ENCODE measurements at places on chromosomes 12 and 14.

- DNase-seq = peak; percentile 70
Measured at GRCh38 chr12:109772622-109773321, 59.1 kb downstream of the FAM222A start.

GRCh38 chr14:58280954-58281787 lies 17.2 kb upstream of the ARID4A start:
- DNase-seq = peak; percentile 84

DNA sequence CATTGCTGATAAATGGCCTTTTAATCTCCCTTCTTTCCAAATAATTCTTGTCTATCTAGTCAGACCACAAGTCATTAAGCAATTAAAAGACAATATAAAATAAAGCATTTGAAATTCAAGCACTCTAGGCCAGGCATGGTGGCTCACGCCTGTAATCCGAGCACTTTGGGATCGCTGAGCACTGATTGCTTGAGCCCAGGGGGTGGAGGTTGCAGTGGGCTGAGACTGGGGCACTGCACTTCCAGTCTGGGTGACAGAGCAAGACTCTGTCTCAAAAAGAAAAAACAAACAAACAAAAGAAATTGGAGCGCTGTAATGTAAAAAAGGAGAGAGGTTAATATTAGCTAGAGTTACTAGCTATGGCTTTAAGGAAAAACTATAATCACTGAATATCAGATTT lies 30.5 kb upstream of the CSRP2 start:
- no peak for DNase-seq

- no peak for DNase-seq
Measured at GRCh38 chr12:120439646-120440247, 1.8 kb downstream of the COX6A1 start.

DNA sequence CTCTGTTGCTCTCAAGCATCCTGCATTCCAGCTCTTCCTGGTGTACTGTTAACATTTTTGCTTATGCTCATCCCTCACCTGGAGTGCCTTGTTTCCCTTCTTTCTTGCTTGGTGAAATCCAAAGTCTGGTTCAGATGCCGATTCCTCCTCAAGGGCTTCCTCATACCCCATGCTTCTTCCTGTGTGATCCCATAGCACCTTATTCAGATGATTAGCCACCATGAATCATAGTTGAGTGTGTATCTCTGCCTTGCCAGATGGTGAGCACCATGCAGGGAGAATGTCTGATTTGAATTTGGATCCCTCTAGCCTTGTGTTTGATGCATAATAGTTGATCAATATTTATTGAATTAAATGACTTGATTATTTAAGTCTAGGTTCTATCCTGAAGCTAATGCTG lies 39.4 kb upstream of the ANO4 start:
- DNase-seq = no peak

DNA sequence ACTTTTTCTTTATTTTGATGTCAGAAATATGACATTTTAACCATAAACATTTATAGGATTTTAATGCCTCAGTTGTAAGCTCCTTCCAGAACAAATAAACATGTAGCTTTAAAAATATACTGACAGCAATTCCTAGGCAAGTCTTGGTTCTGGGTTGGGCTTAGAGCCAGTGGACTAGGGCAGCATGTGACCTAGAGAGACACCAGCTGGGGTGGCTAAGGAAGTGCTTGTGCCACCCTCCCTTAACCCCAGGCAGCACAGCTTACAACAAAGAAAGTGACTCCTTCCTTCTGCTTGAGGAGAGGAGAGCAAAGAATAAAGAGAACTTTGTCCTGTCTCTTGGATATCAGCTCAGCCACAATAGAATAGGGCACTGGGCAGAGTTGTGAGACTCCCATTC lies 61.6 kb upstream of the KTN1 start:
- no peak for DNase-seq

- DNase-seq = no peak
Measured at GRCh38 chr14:69683971-69684370, 72.6 kb downstream of the SUSD6 start.

GRCh38 chr12:63922474-63922873 lies 78.0 kb downstream of the SRGAP1 start:
- no peak for DNase-seq

DNA sequence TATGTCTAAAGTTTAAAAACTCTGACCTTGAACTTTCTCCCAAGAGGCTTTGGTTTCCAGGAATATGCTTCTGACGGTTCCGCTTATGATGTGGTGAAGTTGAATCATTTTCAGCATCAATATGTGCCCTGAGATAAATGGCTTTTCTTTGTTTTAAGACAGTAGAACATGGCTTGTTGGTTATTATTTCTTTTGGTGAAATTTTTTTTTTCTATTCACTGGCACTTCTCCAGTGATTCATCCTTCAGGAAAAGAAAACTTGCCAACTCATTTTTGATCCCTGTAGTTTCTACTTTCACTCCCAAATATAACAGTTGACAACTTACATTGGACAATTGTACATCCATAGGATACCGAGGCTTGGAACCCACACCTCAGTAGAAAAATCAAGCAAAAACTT lies 1301.2 kb upstream of the FLRT2 start:
- no peak for DNase-seq

GRCh38 chr12:48489012-48489411 lies 6.7 kb downstream of the C12orf54 start:
- DNase-seq = no peak

- no peak for DNase-seq
Measured at GRCh38 chr14:95440951-95441350, 75.5 kb downstream of the SYNE3 start.

DNA sequence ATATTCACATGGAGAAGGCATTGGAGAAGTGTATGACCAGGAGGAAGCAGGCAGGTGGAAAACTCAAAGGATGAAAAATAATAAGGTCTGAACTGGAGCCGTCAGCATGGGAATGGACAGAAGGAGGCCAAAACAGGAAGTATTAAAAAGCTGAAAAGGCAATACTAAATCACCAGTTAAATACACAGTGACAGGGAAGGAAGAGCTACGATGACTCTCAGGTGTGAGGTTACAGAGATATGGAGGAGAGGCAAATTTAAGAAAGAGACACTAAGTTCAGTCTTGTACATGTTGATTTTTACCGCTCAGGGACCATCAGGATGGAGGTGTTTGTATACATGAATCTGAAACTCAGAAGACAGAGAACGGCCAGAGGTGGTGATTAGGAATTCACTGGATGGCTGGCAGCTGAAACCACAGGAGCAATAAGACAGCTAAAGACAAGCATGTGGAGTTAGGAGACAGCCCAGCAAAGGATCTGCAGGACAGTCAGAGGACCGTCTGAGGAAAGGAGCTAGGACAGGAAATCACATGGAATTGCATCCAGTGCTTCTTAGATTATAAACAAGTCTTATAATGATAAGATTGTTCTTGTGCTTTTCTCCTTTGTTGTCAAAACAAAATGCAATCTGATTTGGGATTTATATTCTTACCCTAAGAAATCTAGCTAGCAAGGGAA lies 33.9 kb upstream of the CDKN3 start:
- no peak for DNase-seq

DNA sequence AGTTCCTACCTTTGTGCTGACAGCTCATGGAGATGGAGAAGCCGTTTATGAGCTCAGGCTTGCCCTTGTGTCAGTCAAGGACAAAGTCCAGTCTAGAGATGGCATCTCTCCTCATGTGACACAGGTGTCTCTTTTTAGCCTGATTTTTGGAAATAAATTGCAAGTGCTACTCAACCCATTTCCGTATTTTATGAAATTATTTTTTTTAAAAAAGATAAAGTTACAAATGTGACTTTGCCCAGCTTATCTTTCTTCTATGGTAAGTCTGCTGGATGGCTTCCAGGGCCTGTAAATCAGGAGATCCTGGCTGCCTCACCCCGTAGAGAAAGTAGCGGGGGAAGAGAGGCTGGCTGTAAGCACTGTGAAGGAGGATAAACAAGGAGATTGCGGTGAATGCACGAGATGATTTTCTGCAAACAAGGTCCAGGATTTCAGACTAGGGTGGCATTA lies 169.7 kb downstream of the MYRFL start:
- DNase-seq = no peak

GRCh38 chr12:25135531-25136154 lies 59.3 kb downstream of the DNAI7 start:
- no peak for DNase-seq

- no peak for DNase-seq
Measured at GRCh38 chr12:27331927-27332324, 710 bp upstream of the BMAL2 start.

GRCh38 chr12:46664761-46665287 lies 161.0 kb downstream of the SLC38A4 start:
- peak; percentile 11 for DNase-seq

DNA sequence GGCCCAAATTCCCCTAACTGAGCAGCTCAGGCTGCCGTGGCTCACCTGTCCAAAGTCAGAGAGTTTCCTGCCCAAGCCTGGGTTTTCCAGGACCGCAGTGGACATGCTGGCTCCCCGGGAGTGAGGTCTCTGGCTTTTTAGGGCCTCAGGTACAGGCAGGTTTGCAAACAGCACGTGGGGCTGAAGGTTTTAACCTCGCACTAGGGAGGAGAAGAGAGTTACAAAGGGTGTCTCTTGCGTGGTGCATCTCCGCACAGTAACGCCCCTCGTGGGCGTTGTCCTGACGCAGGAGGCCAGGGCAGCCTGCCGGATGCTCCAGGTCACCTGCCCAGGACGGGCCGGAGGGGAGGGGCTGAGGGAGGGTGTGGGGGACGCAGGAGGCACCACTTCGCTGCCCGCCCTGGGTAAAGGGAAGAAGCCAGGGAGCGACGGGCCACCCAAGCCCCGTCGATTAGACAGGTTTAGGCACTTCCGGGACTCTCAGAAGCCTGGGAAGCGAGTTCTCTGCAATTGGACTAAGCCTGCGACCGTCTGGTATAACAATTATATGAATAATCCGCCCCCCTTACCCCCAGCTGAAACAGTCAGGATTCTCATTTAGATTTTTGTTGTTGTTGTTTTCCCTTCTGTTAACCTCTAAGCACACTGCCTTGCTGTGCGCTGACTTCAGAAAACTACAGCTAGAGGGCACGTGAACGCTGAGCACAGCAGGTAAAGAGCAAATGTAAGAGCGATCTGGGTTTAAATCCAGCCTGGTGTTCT lies at the start of gene PAH:
PAH (minus strand) TSS at position 219 of the 762 bp plus-strand sequence; CDS start at position 105, 114 bp downstream.
- DNase-seq = no peak

DNA sequence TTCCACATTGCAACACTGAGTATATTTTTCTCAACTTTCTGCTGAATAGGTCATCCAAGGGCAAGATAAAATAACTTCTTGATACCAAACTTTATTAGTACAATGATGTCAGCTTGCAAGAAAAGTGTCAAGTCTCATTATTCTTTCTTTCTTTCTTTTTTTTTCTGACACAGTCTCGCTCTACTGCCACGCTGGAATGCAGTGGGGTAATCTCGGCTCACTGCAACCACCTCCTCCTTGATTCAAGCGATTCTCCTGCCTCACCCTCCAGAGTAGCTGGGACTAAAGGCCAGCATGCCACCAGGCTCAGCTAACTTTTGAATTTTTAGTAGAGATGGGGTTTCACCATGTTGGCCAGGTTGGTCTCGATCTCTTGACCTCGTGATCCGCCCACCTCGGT lies 523.4 kb downstream of the FSCB start:
- no peak for DNase-seq

DNA sequence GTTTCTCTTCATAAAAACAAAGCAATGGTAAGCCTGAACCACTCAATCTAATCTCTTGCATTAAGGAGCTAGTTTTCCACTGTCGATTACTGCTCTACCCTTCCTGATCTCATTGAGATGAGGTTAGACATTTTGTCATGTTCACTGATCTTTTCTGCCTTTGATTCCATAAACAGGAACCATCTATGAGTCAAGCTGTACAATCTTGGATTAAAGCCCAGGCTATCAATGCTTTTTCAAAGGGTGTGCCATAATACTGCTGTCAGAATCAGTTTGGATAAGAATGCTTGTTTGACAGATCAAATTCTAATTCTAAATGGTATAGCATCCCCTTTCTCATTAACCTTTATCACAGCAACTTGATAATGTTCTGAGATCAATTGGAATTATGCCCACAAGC lies 16.1 kb downstream of the GRIP1 start:
- no peak for DNase-seq

DNA sequence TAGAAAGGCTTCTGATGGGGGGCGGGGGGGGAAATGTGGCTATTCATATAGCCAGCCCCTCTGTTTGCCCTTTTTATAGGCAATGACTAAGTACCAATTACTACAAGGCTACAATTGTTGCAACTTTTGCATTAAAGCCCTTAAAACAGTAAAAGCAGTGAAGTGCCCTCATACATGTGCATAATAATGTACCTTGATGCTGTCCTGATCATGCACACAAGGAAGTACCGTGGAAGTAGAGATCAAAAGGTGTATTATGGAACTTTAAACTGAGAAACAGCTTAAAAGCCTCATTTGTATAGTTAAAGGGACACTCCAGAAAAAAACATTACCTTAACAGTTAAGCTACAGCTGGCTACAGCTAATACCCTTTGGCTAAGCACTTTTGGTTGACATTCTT lies 111.8 kb downstream of the PLEKHG7 start:
- no peak for DNase-seq

DNA sequence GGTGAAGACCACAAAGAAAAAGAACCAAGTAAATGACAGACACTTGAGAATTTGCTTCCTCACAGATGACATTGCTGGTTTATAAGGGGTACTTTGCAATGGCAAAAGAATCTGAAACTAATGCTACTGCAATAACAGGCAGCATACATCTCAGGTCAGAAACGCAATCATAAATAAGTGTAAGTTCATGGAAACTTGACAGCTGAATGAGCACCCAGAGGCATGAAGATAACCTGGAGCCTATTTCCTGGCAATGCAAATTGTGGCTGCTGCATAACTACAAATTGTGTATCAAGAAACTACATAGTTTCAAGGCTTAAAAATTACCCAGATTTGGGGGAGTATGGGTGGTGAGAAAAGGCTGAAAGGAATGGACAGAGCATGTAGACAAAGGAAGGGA lies 8.5 kb upstream of the MYO1A start:
- no peak for DNase-seq

Measured in pons (tissue), 1 donor.